CD4-positive, alpha-beta memory T cell (primary cell): ENCODE measurements at places on chromosomes 12 and 14.

GRCh38 chr12:123075646-123076171 is 75.2 kb downstream of the PITPNM2 start:
- peak; percentile 76 for DNase-seq

DNA sequence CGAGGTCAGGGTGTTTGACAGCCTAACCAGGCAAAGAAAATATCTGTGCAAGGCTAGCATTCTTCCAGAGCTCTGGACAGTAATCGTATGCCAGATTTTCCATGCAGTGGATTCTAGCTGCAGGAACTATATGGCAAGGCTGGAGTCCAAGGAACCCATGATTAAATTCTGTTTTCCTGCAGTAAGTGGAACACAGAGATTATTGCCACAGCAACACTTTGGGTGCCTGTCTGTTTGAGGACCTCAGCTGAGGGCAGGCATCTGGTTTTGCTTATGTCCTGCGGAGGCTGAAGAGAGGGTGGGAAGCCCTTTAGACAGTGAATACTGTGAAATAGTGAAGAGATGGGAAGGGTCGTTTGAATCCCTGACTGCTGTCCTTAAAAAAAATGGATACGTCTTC is 104.4 kb downstream of the DAD1 start:
- DNase-seq, result no peak

- peak; percentile 66 for DNase-seq
Observed at GRCh38 chr12:89280833-89281538, 71.3 kb downstream of the DUSP6 start.

DNA sequence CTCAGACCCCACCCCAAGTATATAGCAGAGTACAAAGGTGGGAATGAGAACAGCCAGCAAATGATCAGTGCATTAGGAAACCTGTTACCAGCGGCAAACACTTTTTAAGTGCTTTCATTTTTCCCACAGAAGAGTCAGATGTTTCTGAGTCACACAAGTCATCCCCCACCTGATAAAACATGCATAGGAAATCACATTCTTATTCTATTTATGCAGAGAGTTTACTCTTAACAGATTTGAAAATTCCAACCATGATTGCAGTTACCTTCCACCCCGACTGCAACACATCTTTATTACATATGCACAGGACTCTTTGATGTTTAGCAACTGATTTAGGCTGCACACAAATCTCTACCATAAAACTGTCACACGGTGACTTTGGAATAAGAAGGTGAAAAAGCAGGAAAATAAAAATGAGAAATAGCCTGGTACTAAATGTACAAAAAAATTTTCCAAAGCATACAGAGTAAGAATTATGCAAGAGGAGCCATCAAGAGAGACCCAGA is 236.4 kb downstream of the PAWR start:
- DNase-seq, result no peak

GRCh38 chr12:99976762-99977161 is 8.0 kb downstream of the ANKS1B start:
- no peak for DNase-seq

DNA sequence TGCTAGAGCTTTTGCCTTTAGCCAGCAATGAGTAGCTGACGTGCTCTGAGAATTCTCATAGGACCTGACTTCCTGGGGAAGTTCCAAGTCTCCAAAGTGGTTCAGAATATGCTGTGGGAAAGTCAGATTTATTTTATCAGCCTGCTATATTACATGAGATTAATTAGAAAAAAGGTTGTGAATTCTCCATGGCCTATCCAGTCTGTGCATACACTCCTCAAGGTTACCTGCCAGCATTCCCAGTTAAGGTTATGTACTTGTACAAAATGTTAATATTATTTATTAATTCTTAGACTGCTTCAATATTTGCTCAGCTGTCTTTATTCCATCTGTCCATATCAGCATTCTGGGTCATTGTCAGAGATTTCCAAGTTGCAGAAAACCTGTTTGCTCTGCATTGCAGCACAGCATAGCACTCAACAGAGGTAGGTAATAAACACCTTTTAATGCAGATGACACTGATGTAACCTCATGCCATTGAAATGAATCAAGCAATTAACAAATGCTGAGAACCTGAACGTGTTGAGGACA is 2.7 kb upstream of the SEL1L start:
- DNase-seq, result no peak

DNA sequence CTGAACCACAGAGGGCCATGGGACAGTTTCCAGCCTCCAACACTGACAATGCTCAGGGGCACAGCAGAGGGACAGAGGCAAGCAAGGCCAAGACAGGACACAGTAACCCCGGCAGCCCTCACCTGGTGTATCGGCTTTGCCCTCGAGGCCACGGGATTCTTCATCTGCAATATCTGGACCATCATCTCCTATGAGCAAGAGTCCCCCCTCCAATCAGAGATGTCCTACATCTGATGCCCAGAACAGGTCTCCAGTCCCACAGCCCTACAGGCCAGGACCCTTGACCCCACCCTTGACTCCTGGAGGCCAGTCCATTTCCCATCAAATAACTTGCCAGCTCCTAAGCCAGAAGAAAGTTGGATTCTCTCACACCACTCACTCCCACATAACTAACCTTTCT is 17.4 kb downstream of the KMT2D start:
- no peak for DNase-seq

DNA sequence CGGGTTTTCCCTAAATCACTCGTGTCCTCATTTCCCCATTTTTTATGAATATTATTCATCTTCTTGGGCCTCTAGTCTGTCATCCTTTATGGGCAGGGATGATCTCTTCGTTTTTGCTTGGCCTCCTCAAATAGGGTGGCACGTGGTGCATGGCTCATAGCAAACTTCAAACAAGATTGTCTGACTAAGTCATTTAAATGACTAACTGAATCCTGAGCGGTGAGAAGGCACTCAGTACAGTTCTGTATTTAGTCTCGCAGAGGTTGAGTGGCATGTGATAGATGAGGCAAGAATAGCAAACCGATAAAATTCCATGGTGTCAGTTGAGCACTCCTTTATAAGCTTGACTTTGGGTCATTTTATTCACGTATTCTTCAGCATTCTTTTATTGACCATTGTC is 5.7 kb upstream of the JDP2 start:
- DNase-seq, result no peak

GRCh38 chr12:45878630-45879255 is 111.6 kb downstream of the SCAF11 start:
- peak; percentile 45 for DNase-seq

GRCh38 chr12:8057306-8057705 is 8.9 kb downstream of the C3AR1 start:
- no peak for DNase-seq

DNA sequence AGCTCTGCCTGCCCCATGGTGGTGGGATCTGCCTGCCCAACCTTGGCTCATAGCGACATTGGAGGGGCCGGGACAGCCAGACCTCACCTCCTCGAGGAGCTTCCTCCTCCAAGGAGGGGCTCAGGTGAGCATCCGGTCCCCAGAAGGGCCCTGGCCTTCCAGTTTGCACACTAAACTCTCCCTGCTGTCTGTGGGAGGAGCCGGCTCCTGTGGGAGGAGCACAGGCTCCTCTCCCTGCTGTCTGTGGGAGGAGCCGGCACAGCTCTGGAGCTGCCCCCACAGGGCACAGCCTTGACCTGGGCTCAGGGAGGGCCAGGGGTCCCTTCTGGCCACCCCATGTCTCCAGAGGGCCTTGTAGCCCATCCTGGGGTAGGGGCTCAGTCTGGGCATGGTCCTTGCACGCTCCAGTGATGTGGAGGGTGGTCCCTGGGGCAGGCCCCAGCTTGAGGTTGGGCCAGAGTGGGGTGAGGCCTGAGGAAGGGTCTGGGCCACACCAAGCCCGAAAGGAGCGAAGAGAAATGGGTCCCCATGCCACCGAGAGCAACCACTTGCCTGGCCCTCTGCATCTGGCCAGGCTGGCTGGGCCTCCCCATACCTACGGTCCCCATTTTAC is 147.5 kb upstream of the C14orf180 start:
- no peak for DNase-seq

DNA sequence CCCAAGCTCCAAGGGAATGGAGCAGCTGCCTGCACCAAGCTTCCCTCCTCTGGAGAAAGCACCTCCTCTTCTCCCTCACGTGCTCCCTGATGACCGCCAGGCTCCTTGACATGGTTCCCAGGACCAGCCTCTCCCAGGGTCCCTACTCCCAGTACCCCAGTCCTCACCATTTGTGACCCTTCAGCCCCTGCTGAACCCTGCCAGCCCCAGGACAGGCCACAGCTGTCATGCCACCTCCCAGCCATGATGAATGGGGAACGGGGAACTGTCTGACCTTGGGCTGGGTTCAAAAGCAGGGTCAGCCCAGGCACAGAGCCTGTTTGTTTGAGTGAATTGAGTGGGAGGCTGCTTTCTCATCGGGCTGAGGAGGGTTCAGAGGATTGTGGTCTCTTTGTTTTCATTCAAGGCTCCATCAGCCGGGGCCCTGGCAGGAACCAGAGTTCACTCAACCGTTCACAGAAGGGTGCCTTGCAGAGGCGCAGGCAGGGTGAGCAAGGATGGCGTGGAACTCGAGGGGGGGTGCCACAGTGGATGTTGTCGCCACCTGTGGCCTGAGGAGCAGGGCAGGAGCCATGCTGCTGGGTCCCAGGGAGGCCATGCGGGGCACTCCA is 344.5 kb upstream of the SFSWAP start:
- no peak for DNase-seq

DNA sequence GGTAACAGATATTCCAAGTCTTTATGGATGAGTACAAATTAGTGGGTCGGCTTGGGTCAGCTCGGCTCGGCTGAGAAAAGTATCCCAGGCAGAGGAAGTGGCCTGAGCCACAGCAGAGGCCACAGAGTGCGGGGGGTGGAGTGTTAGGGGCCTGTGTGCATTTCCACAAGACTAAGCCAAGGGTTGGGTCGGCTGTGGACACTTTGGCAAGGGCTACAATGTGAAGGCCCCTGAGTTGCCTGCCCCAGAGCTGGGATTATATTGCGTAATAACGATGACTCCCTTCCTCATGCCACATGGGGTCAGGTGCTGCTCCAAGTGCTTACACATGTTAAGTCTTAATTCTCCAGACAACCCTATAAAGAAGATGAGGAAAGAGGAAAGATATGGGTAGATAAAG is 11.4 kb downstream of the EVL start:
- DNase-seq, result no peak

GRCh38 chr14:23327947-23328744 is 6.9 kb downstream of the PABPN1 start:
- peak; percentile 61 for DNase-seq

GRCh38 chr14:89041257-89041582 is 216.8 kb downstream of the TTC8 start:
- DNase-seq, result no peak

- DNase-seq, result no peak
Observed at GRCh38 chr14:51095854-51096823, 1.2 kb upstream of the TRIM9 start.

DNA sequence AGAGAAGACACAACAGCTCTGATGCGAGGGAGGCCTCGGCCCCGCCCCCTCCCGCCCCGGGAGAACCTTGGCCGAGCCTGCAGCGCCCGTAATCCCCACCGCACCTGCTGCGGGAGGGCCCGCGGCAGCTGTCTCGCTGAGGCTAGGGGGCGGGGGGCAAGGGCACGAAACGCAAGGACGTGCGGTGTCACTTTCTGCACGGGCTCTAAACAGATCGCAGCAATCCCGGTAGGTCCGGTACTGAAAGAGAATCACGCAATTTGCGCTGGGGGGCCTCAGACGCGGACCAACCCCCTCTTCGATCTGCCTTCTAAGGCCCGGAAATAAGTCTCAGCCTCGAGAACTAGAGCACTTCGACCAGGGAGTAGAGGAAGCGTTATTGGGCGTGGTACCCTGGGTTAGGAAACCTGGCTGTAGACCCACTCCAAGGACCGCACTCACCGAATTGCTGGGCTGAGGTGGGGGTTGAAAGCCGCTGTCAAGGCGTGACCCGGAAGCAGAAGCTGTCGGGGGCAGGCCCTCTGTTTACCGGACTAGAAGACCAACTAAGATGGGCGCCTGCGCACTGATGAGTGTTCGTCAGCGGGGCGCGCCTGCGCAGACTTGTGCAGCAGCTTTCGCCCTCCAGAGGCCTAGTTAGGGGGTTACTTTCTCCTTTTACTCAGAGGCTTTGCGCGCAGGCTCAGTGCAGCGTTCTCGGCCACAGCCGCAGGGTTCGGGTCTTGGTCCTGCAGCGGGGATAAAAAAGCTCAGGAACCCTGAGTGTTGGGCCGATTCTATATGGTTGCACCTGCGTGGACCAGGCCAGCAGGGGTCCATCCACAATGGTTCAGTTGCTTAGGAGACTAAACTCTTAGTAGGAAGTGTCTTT is at the start of gene ASB8:
TSS of gene ASB8 (minus strand) at position 498 of the 871 bp plus-strand sequence. CDS start 4,019 bp downstream, outside the sequence.
- DNase-seq, result peak; percentile 99

- DNase-seq, result no peak
Observed at GRCh38 chr12:52044292-52044983, 6.8 kb upstream of the NR4A1 start.

GRCh38 chr12:93520454-93520853 is 52.0 kb upstream of the SOCS2 start:
- no peak for DNase-seq

DNA sequence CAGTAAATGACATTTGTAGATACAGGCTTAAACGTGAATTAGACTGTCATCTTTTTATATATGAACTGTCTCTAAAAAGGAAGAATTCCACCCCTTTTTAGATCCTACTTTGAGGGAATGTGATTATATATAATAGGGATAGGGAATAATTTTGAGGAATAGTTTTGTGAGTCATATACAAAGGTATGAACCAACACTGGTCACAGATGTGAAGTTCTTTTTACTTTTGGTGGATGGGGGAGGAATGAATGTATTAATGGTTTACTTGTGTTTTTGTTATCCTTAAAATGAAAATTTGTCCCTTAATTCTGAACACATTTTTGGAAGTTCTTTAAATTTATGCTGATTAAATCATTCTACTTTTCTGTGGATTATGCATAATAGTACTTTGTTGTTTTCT is 30.4 kb downstream of the FRS2 start:
- DNase-seq, result no peak

GRCh38 chr12:13849456-13849855 is 131.9 kb downstream of the GRIN2B start:
- DNase-seq, result no peak

GRCh38 chr12:20624718-20625117 is 70.4 kb upstream of the SLCO1C1 start:
- DNase-seq, result no peak

DNA sequence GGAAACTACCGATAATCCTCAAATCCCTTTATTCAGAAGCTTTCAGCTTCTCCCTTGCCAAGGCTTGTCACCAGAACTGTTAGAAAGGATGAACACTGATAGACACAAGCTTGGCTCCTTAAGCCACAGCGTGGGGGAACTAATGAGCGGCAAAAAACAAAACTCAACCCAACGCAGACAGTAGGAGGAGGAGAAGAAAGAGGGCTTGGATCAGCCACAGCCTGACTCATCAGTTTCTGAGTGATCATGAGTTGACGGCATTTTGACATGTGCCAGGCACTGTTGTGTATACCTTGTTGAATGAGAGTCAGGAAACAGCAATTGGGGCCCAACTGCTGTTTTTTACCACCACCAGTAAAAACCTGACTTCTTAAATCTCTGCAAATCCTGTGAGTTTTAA is 23.7 kb downstream of the PLXNC1 start:
- DNase-seq, result no peak

DNA sequence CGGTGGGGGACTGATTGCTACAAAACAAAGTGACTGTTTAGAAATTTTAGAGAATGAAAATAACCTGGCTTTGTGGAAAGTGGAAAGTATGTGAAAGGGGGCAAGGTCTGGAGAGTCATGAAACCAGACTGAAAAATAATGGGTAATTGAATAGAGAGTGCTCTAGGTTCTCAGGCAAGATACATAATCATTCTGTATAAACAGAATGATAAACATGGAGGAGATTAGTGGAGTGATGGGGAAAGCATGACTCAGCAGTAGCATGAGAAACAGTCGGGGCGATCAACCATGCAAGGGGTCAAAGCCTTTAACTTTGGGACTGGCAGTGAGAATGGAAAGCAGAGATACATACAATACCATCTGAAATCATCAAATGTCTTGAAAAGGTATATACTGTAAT is 332.5 kb downstream of the CCER1 start:
- DNase-seq, result no peak

- DNase-seq, result no peak
Observed at GRCh38 chr12:75820071-75820470, 211.5 kb downstream of the PHLDA1 start.
